AG10803 (cell line): ENCODE measurements at places on chromosomes 3 and 15.

- DNase-seq: peak; percentile 83
Measured at GRCh38 chr3:78255403-78255802, 1215.5 kb downstream of the ROBO2 start.

- DNase-seq: no peak
Measured at GRCh38 chr3:182636646-182637045, 156.7 kb upstream of the ATP11B start.

GRCh38 chr3:141332416-141332815 is 35.9 kb upstream of the ZBTB38 start:
- DNase-seq: no peak

DNA sequence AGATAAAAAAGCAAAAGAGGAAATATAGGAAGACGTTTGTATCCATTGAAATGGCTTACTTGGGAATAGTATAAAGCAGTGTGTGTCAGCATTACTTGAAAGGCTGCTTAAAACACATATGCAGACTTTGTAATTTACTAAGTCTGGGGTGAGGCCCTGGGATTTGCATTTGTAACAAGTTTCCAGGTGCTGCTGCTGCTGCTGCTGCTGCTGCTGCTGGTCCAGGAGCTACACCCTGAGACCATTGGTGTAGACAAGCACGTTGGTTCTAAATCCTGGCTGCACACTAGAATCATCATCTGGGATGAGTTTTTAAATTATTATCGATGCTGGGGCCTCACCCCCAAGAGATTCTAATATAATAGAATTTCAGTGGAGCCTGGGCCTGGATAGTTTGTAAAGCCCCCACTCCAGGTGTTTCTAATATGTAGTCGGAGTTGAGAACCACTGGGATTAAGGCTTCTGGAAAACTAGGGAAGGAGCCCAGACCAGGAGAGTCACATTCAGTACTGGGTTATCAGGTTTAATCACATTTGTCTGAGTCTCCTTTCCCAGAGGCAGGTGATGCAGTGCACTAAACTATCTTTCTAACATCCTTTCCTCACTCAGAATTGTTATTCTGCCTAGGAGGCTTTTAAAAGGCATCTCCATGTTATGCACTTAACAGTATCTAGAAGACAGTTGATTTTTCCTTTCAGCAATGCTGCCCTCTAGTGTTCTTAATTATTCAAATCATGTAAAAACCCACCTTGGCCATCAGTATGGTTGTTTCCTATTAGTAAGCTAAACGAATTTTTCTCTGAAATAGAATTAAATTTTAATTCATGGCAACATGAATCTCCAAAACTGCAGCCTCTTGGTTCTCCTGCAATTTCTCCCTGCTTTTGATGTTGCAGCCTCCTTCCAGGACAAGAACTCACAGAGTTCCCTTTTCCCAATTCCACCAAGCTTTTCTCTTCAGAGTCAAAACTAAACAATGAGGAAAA is 45.4 kb downstream of the SSR3 start:
- DNase-seq: peak; percentile 65

DNA sequence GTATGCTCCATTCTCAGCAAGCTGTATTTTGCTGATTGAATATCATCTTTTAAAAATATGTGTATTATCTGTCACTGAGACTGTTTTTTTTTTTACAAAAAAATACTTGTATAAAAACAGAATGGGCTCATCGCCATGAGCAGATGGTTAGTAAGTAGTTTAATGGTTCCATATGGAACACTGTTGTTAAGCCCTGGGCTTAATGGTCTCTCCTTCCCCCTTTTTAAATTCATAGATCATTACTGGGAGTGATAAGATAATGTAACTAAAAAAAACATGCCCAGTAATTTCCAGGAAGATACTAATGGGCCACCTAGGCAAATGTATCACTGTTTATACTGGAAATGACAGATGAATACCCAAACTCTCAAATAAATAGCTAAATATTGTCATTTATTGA is 95.3 kb upstream of the TPRG1 start:
- DNase-seq: no peak

DNA sequence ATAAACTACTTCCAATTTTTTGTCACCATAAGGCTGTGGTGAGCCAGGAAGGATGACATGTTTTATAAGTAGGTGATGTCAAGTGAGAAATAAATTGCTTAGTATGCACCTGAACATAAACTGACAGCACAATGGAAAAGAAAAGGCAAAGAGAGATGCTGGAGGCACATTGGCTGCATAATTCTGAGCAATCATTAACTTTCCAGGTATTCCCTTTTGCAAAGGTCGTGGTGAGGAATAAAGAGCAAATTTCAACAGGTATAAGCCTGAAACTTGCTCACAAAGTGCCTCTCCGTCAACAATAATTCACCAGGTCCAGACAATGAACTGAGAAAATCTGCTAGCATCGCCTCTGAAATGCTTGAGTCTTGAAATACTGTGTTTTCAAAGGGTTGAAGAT is 48.2 kb downstream of the ITGB5 start:
- no peak for DNase-seq

DNA sequence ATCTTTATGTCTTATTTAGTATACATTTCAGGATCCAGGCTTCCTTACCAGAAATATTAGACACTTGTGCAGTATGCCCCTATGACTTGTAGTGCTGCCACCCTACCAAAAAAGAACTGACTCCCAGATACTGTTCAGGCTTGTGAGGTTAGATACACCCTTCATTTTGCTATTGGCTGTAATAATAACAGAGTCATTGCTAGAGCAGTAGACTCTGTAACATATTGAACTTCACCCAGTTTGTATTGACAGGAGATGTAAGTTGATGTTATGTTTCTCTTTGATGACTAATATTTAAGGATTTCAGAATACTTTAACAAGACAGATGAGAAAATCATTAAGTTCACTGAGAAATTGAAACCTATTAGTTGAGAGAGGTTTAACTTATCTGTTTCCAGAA is 32.9 kb downstream of the RNF111 start:
- DNase-seq: peak; percentile 2

GRCh38 chr3:23650371-23651140 is 155.2 kb upstream of the UBE2E1 start:
- peak; percentile 81 for DNase-seq

DNA sequence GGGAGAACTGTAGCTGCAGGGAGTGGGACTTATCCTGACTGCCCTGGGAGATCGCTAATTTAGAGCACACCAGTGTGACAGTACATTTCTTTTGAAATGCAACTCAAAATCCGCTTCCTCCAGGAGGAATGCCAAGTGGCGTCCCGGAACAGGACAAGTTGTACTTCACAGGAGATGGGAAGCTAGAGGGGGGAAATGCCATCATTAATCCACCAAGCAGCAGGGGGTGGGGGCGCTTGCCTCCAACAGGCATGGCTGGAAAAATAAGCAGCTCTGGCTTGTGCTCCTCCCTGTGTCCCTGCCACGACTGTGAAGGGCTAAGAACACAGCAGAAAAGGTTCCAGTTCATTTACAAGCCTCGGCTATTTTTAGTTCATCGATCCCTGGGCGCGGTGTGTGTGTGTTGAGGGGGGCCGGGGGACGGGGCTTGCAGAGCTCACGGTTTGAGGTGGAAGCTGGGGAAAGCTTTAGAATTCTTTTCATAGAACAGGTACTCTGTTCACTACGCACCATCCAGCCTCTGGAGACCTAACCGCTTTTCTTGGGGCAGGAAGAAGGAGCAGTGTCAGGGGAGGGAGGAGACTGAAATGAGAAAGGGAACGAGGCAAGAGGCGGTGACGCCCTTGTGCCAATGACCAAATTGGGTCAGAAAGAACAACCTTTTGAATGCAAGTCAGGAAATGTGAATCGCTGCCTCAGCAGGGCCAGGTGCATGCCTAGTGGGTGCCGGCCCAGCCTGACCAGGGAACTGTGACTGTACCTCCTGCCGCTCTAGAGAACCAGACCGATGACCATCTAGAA is 51.8 kb upstream of the DGKG start:
- DNase-seq: peak; percentile 6

GRCh38 chr3:112013058-112013783 is 14.5 kb downstream of the TAGLN3 start:
- DNase-seq: peak; percentile 71

DNA sequence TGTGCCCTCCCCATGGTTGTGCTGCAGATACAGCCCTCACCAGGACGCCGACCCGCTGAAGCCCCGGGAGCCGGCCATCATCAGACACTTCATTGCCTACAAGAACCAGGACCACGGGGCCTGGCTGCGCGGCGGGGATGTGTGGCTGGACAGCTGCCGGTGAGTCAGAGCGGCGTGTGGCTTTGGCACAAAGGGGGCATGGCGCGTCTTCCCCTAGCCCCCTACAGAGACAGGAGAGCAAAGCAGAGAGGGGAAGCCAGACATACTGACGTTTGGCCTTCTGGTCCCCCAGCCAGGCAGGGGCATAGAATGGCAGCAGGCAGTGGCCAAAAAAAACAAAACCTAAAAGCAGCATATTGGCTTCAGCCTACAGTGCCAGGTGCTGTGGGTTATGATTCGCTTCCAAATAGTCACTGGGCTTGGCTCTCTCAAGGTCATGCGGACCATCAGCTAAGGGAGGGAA is 64.0 kb downstream of the MESD start:
- no peak for DNase-seq

DNA sequence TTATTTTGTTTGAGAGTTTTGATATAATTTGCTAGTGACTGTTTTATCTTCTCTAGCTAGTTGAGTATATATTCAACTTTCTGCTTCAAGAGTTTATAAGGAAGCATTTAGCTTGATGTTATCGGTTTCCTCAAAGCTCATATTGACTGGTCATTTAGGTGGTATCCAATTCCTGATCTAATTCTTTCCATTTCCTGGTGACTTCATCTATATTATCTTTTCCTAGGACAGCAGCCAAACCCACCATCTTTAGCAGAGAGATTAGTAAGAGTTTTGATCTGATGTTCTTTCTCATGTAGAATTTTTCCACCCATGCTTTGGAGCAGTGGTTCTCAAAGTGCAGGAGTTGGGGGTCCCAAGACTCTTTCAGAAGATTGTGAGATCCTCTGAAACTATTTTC is 148.6 kb upstream of the STT3B start:
- no peak for DNase-seq

- DNase-seq: peak; percentile 55
Measured at GRCh38 chr3:161274691-161275298, 53.7 kb downstream of the NMD3 start.

DNA sequence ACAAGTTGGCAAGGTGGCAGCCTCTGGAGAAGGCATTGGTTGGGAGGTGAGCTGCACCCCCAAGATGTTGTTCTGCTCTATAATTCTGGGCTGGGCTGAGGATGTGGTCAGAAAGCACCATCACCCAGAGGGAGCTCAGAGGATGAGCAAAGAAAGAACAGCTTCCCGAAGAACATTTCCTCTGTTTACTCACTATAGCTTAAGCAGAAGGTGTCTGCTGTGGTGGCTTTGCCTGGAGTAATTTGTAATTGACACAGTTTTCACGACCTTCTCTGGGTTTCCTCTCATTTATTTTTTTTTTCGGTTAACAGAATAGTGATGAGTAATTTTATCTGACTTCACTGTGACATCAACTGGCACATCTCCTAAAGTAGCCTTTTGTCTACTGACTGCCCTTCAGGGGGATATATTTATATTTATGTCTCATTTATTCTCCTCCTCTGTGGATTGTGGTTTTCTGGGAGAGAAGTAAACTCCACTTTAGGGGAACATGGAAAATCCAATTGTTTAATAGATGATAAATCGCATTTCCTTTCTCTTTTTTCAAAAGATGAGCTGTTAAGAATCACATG is 49.5 kb upstream of the ABHD17C start:
- DNase-seq: no peak

DNA sequence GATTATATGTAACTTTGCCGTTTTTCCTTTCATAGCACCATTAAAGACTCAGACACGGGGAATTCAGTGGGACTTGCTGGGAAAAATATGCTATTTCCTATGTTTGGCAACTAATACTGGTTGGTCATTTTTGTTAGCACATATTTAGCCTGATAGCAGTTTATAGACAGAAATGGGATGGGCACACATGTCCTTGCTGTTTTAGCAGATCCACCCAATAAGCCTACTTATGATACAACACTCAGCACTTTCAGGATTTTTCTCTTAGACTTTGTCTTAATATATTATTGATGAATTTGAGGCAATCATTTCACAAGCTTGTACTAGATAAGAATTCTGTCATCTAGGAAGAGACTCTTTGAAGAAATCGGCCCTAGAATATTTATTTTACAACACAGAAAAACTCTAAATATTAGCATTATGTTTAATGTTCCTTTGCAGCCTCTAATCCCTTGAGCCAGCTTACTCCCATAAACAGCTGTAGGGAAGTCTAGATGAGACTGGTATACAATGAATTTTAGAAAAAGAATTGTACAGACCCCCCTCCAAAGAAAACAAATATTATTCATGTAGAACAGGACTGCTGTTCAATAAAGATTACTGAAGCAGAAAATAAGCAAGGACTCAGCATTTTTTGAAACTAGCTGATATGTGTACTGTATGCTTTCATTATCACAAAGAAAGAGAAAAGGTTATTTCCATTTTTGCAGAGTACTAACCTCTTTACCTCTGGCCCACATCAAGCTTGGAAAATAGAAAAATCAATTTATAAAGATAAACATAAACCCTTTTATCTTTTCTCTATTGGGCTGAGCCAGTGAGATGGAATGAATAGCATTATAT is 656.8 kb upstream of the SGO1 start:
- DNase-seq: no peak

DNA sequence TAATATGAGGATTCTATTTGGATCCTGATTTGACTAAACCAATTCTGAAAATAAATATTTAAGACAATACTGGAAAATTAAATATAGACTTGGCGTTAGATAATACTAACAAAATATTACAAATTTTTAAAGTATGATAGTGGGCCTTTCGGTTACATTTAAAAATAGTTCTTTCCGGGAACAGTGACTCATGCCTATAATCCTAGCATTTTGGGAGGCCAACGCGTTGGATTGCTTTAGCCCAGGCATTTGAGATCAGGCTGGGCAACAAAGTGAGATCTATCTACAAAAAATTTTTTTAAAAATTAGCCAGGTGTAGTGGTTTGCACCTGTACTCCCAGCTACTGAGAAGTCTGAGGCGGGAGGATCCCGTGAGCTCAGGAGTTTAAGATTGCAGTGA is 30.3 kb upstream of the GADL1 start:
- no peak for DNase-seq
